ENCODE measurements at places on chromosomes 7 and 10.
A peak's percentile ranks its signal among the peaks of the same experiment; 100 is the strongest.

DNA sequence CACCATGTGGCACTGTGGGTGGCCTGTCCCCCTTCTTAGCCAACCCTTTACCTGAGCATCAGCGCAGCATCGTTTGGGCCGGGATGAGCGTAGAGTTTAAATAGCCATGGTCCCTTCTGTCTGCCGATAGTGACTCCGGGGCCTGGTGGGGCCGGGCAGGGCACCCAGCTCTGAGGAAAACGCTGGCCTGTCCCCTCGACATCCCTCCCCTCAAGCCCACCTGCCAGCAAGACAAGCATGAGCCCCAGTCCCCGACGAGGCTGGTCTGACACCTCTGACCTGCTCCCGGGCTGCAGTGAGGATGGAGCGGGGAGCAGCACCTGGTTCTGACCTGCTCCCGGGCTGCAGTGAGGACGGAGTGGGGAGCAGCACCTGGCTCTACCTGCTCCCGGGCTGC is 31.1 kb upstream of the CNPY1 start:
- no peak for DNase-seq

GRCh38 chr7:158432369-158433341 is 155.0 kb downstream of the PTPRN2 start:
- DNase-seq, result peak; percentile 98

- DNase-seq, result peak; percentile 50
Measured at GRCh38 chr7:134547397-134548054, 1.4 kb upstream of the AKR1B15 start.

- no peak for DNase-seq
Measured at GRCh38 chr7:17988141-17988540, 39.5 kb downstream of the PRPS1L1 start.

DNA sequence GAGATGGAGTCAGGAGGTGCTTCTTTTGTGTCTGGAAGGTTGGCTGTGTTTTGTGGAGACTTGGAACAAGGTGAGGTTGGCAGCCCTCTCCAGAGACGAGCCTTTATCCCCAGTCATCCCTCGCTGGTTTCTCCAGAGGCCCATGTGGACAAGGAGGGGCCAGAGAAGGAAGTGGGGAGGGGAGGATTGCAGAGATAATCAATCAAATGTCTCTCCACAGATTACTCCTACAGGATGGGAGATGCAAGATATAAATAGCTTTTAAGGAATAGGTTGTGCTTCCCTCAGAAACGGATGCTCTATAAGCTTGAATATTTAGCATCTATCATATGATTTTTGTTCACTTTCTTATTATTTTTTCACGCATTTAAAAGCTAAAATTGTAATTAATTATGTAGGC is 70.4 kb upstream of the VWDE start:
- DNase-seq, result peak; percentile 62

DNA sequence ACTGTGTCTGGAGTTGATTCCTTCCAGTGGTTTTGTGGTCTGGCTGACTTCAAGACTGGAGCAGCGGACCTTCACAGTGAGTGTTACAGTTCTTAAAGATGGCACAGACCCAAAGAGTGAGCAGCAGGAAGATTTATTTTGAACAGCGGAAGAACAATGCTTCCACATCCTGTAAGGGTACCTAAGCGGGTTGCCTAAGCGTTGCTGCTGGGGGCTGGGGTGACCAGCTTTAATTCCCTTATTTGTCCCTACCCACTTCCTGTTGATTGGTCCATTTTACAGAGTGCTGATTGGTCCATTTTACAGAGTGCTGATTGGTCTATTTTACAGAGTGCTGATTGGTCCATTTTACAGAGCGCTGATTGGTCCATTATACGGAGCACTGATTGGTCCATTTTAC is 13.2 kb downstream of the AKR1B15 start:
- DNase-seq, result peak; percentile 95

GRCh38 chr10:11936389-11937152 is 106.0 kb downstream of the UPF2 start:
- no peak for DNase-seq

- no peak for DNase-seq
Measured at GRCh38 chr10:120657371-120657770, 193.8 kb upstream of the WDR11 start.

GRCh38 chr7:117064688-117065087 is 111.4 kb downstream of the ST7 start:
- DNase-seq, result no peak

- no peak for DNase-seq
Measured at GRCh38 chr10:25522294-25522693, 347.5 kb downstream of the GPR158 start.

GRCh38 chr7:107051376-107051775 is 6.9 kb downstream of the PRKAR2B start:
- peak; percentile 8 for DNase-seq

GRCh38 chr7:55138663-55139062 is 119.8 kb downstream of the EGFR start:
- no peak for DNase-seq

GRCh38 chr10:26222563-26222962 is 6.0 kb downstream of the GAD2 start:
- no peak for DNase-seq

- peak; percentile 64 for DNase-seq
Measured at GRCh38 chr10:119235356-119235755, 28.0 kb downstream of the GRK5 start.

GRCh38 chr10:78412605-78413004 is 378.9 kb downstream of the RPS24 start:
- no peak for DNase-seq

DNA sequence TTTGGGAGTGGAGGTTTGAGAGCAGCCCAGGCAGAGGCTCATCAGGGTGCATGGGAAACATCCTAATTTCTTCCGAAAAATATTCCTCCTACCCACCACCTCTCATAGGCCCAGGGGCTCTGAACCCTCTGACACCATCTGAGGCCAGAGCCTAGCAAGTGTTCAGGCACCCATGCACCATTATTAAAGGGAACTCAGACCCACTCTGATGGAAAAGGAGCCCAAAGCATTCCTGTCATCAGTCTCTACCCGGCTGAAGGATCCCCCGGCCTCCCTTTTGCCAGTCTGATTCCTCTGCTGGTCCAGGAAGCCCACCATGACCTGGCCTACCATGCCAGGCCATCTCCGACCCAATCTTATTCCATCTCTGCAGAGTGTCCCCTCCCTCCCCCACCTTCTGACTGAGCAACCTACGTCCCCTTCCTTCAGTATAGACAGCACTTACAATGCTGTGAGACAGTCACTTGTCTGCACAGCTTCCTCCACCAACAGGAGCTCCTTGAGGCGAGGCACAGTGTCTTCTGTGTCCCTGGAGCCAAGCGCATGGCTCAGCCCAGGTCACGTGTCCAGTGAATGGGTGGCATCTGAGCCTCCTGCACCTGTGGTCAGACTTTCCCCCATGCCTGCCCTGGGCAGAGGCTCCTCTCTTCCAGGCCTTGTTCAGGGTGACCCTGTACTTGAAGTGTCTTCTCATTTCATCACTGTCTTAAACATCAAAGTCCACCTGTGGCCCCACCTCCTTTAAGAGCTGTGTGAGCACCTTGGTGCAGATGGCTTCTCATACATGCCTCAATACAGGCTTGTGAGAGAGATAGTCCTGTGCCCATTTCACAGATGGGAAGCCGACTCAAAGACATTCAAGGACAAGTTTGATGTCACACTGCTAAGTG is 889 bp upstream of the GPR15LG start:
- no peak for DNase-seq

DNA sequence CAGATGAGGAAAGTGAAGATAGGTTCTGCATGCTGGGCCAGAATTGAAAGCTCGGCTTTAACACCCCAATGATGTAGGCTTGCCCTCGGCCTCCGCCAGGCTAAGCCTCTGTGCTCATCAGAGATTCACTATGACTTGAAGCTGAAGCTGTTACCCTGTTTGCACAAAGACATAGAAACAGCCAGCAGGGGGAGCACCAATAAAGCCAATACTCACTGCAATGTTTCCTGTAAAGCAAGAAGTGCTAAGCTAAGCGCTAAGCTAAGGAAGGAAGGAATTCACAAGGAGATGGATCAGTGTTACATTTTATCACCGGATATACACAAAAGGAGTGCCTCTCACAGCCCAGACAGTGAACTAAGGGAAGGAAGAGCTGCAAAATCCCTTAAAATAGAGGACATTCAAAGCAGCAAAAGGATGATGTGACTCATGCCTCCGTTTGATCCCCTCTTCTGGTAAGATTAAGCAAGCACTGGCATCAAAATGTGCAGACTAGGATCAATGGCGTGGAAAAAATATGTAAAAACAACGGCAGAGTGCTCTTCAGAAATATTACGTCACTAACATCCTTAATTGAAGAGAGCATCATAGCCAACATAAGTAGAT is 153.8 kb downstream of the COBL start:
- peak; percentile 75 for DNase-seq

DNA sequence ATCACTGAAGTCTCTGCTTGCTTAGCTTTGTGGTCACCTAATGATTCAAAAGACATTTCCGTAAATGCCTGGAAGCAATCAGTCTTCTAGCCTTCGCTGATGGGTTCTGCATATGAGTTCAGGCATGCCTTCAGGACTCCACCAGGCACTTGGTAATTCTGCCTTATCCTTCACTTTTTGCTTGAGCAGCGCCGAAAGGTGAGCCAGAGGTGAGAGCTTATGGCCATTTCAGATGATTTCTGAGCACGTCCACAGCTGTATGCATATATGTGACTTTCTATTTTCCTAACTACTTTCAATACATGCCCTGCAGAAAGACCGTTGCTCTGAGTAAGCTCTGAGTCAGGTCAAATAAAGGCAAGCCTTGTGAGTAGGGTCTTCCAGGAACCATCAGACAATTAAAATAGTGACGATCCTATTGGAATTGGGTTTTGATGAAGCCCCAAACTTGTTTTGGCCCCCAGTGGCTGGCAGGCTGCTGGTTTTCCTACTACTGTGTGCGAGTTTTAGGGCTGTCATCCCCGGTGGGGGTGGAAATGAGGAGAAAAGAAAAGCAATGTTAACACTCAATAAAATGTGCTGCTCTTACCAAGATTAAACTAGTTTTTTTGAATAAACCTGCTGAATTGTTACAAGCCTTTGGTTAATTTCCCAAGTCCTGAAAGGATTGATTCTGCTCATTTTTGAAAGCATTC is 154.4 kb upstream of the AKR1E2 start:
- DNase-seq, result peak; percentile 63

GRCh38 chr7:129925416-129926002 is 27.3 kb downstream of the UBE2H start:
- peak; percentile 82 for DNase-seq
